SJCRH30 (cell line): ENCODE measurements at places on chromosomes 3 and 15. TPM values are rescaled to one million over a fixed set of nuclear protein-coding genes. Genes with fewer than 3 reads are reported as not detected.

DNA sequence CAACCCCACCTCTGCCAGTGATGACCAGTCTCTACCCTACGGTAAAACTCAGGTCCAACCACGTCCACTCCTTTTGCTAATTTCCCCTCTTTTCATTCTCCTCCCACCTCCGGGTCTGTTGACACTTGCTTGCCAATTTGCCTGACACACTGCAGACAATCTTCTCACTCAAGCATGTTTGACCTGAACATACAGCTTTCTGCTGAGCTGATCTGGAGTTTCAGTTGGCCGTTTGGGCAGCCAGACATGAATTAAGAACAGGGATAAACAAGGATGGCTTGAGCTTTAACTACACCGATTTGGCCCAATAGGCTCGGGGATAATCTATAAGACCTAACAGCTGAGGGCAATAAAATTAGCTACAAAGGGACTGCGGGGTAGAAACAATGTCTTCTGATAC lies 758.6 kb upstream of the CFAP20DC start:
- DNase-seq = no peak
- H3K4me1 ChIP-seq = no peaks in the 10 kb centered on the region
- H3K27ac ChIP-seq = no peak overlapping the region
- H3K27me3 ChIP-seq = no peaks in the 10 kb centered on the region

DNA sequence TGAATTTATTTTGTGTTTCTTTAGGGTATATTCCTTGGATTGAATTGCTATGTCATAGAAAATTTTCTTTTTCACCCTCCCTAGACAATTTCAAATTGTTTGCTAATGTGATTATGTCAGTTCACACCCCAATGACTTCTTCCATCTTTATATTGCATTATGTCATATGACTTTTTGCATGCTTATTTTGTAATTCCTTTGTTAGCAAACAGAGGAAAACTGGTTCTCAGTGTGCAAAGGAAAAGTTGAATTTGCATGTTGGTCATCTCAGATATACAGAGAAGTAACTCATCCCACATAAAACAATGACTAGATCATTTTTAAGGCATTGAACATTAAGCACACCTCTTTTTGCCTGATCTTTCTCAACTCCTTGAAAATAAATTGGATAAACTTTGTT lies 3.3 kb upstream of the RNF13 start:
- H3K27me3 ChIP-seq = no peaks in the 10 kb centered on the region
- no peak overlapping the region for H3K27ac ChIP-seq
- no peak overlapping the region for H3K4me3 ChIP-seq
- no peaks in the 10 kb centered on the region for H3K36me3 ChIP-seq

DNA sequence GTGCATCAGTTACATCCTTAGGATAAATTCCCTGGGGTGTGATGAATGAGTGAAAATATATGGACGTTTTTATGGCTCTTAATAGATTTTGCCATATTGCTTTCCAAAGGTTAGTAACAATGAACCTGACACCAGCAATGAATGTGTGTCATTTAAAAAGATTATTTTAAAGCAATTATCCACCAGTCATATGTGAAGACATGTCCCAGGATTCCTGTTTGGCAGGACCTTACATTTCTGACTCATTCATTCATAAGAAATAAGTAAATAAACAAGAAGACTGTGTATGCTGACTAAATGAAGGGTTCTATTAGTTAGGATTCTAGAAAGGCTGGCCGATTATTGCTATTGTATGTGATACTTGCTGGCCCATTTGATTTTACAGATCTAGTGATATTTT lies 201.5 kb downstream of the SOX2 start:
- H3K4me3 ChIP-seq = no peak overlapping the region
- no peaks in the 10 kb centered on the region for H3K27me3 ChIP-seq
- H3K4me1 ChIP-seq = no peaks in the 10 kb centered on the region
- H3K27ac ChIP-seq = no peak overlapping the region

DNA sequence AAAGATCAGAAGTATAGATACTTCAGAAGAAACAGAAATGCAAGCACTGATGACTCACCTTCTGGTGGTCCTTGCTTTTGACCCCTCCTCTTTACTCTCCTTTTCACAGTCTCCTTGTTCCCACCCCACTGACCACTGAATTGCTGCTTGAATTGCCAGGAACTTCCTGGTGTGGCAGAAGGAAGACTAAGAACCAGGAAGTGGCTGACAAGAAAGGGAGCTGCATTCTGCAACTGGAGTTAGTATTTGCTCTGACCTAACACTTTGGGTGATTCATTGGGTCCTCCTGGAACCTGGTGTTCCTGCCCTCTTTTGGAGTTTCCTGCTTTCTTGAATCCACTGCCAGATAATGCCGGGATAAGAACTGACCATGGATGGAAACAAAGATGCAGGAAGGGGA lies 23.0 kb downstream of the KY start:
- no peak overlapping the region for H3K4me3 ChIP-seq
- no peak overlapping the region for H3K27ac ChIP-seq
- H3K27me3 ChIP-seq = no peaks in the 10 kb centered on the region
- H3K4me1 ChIP-seq = no peaks in the 10 kb centered on the region
- DNase-seq = no peak
- no peaks in the 10 kb centered on the region for H3K36me3 ChIP-seq

GRCh38 chr3:17138246-17139039 lies 253.7 kb downstream of the PLCL2 start:
- no peak for DNase-seq
- no peak overlapping the region for H3K27ac ChIP-seq
- H3K4me1 ChIP-seq = no peaks in the 10 kb centered on the region
- H3K4me3 ChIP-seq = no peak overlapping the region
- H3K27me3 ChIP-seq = no peaks in the 10 kb centered on the region

DNA sequence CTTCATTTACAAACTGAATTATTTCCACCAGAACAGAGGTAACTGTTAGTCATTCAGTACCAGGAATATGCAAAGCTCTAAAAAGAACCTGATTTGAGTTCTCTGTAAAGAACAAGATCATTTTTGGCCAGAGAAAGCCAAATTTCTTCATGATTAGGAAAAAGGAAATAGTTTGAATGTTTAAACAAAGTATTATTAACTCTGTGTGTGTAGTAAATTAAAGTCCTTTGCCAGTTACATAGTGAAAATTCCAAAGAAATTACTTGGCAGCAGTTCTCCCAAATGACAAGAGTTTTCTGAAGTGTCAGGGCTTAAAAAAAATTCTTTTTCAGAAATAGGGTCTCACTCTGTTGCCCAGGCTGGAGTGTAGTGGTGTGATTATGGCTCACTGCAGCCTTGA lies 24.5 kb downstream of the QTRT2 start:
- H3K4me1 ChIP-seq = no peaks in the 10 kb centered on the region
- no peak overlapping the region for H3K4me3 ChIP-seq

GRCh38 chr3:126684218-126684751 lies 19.8 kb upstream of the CHCHD6 start:
- no peaks in the 10 kb centered on the region; the same call in 1 of the 2 replicates for H3K27me3 ChIP-seq
- no peaks in the 10 kb centered on the region for H3K36me3 ChIP-seq
- H3K27ac ChIP-seq = no peak overlapping the region
- DNase-seq = no peak
- no peak overlapping the region for H3K4me3 ChIP-seq
- peaks cover 16% of the 10 kb centered on the region for H3K4me1 ChIP-seq

- no peaks in the 10 kb centered on the region for H3K27me3 ChIP-seq
- H3K27ac ChIP-seq = no peak overlapping the region
- H3K4me1 ChIP-seq = no peaks in the 10 kb centered on the region
- DNase-seq = no peak
Observed at GRCh38 chr3:165918657-165918979, 81.4 kb upstream of the BCHE start.

DNA sequence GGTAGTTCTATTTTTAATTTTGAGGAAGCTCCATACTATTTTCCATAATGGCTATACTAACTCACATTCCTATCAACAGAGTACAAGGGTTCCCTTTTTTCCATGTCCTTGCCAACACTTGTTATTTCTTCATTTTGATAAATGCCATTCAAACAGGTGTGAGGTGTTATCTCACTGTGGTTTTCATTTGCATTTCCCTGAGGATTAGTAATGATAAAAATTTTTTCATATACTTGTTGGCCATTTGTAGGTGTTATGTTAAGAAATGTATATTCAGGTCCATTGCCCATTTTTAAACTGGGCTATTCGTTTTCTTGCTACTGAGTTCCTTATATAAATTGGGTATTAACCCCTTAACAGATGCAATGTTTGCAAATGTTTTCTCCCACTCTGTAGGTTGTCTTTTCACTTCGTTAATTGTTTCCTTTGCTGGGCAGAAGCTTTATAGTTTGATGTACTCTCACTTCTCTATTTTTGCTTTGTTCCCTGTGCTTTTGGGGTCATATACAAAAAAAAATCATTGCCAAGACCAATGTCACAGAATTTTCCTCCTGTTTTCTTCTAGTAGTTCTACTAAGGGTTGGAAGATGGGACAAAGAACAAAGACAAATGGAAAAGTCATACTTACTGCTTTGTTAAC lies 11.0 kb upstream of the VPS39 start:
- DNase-seq = no peak
- H3K4me3 ChIP-seq = no peak overlapping the region
- peaks cover 44% of the 10 kb centered on the region for H3K36me3 ChIP-seq
- H3K4me1 ChIP-seq = no peaks in the 10 kb centered on the region
- no peaks in the 10 kb centered on the region for H3K27me3 ChIP-seq
- H3K27ac ChIP-seq = no peak overlapping the region

DNA sequence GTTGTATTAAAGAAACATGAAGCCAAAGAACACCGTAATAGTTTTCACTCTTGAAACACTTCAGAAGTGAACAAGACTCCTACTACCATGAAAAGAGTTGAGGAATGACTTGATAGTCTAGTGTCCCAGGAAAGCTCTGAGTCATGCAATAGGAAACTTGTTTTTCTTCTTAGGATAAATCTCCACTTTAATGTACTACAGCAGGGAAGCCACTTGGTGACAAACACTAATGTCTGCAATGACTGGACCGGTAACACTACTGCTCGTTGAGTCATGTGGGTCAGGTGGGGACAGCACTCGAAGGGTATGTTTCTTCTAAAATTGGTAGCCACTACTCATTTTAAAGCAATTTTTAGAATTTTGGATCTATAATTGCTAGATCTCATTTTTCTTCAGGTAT lies 291.7 kb upstream of the CNTN3 start:
- H3K27me3 ChIP-seq = no peaks in the 10 kb centered on the region
- no peaks in the 10 kb centered on the region for H3K4me1 ChIP-seq
- no peak overlapping the region for H3K4me3 ChIP-seq
- H3K36me3 ChIP-seq = no peaks in the 10 kb centered on the region
- H3K27ac ChIP-seq = no peak overlapping the region

The CFAP91 gene
- 0.08 and 0.10 TPM in 2 replicates for total RNA-seq
